ENCODE measurements at places on chromosomes 1 and 21.

DNA sequence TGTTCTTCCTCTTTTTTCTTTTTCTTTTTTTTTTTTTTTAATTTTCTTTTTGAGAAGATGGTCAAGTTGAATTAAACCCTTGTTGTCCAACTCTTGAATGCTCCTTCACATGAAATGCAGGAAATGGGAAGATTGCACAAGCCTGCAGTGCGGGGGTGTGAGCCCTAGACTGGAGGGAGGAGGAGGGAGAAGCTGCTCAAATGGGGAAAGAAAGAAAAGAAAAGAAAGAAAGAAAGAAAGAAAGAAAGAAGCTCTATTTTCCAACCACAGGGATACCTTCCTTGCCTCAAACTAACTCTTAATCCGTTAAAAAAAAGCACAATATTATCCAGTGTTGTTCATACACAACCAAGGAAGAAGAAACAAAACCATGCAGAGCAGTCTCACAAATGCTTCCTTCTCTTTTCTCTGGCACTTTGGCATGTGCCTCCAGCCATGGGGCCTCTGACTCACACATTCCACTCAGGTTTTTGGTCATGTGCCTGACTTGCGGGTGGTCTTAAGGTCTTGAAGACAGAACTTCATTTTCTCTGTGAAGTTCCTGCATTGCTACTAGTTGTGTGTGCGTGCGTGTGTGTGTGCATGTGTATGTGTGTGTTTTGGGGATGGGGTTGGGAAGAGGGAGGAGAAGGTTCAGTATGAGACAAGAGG lies 276.1 kb downstream of the RPS6KC1 start:
- DNase-seq: no peak

DNA sequence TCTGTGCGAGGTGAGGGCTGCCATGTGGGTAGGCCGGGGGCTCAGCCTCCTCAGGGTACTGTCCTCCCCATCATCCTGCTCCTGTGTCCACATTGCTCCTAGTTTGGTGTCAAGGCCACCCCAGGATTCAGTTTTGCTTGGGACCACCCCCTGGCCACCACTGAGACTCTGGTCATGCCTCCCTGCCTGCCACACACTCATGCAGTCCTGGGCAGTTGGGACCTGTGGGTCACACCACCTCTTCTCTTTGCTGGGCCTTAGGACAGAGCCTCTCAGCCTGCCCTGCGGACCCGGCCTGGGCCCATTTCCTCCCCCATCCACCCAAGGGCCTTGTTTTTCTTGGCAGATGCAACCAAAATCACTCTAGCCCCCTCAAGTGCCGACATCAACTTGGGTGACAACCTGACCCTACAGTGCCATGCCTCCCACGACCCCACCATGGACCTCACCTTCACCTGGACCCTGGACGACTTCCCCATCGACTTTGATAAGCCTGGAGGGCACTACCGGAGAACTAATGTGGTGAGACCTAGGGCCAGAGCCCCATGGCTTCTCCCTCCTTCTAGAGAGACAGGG lies 19.4 kb downstream of the TMEM81 start:
- no peak for DNase-seq

DNA sequence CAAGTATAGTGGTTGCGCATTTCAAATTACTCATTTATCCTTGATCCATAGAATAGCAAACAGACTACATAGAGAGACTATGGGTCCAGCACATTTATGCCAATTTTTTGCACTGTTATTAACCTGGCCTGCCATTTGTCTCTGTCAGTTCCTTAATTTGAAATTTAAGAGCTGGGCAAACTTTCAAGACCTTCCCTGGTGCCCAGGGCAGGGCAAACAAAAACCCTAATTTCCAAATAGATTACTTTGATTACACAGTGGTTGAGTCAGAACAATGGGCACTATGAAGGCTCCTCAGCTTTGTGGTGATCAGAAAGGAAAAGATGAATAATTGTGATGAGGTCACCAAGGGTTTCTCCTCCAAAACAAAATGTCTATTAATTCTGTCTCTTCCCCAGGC lies 80.6 kb downstream of the TNFSF18 start:
- DNase-seq: no peak

DNA sequence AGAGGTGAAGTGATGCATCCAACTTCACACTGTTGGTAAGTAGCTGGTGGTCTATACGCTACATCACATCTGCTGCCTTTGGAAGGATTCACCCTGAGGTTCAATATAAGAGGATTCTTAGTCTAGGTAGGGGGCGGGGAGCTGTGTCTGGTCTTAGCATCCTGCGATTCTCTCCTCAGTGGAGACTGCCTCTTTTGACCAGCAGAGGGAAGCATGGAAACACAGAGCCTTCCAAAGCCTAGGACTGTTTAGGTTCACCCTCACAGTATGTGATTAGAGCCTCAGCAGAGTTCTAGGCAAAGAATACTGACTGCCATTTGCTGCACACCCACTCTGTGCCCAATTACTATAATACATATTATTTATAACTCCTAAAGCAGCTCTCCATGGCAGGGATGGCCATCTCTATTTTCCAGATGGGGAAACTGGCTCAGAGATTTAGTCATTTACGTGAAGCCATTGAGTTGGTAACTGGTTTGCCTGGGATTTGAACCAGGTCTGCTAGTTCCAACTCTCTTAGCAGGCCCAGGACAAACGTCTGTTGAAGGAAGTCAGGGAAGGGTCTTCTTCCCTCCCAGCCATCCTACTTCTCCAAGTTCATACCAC lies 28.9 kb upstream of the EFCAB14 start:
- no peak for DNase-seq

GRCh38 chr1:184114818-184115398 lies 63.4 kb downstream of the TSEN15 start:
- DNase-seq: no peak

DNA sequence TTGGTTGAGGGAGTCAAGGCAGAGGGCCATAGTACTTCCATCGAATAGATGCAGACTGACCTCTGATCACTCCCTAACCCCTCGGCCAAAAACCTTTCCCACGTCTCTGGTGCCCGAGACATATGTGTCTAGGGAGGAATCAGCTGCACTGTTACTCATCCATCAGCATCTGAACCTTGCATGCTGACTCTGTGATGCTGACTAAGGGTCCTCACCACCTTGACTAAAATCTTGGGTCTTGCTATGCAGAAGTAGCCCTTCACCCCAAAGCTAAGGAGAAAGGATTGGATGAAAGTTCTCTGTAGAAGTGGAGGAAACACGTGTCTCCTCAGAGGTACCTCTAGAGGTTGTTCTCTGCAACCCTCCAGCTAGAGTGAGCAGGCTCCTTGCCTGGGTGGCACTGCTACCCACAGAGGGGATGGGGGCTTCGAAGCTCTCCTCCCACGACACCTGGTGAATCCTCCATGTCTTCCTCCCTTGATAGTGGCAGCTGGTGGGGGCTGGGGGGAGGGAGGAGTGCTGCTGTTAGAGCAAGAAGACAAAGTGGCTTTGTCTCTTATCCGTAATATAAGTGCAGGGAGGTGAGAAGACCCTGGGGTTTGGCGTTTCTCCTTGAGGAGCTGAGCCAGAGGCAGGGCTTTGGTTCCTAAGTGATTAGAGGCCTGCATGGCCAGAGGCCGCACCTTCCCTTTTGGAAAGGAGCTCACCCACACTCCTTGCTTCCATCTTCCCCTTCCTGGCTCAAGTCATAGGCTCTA lies 45.1 kb downstream of the ATP2B4 start:
- DNase-seq: no peak
